ENCODE measurements at places on chromosomes 6 and 20.
A peak's percentile ranks its signal among the peaks of the same experiment; 100 is the strongest.

DNA sequence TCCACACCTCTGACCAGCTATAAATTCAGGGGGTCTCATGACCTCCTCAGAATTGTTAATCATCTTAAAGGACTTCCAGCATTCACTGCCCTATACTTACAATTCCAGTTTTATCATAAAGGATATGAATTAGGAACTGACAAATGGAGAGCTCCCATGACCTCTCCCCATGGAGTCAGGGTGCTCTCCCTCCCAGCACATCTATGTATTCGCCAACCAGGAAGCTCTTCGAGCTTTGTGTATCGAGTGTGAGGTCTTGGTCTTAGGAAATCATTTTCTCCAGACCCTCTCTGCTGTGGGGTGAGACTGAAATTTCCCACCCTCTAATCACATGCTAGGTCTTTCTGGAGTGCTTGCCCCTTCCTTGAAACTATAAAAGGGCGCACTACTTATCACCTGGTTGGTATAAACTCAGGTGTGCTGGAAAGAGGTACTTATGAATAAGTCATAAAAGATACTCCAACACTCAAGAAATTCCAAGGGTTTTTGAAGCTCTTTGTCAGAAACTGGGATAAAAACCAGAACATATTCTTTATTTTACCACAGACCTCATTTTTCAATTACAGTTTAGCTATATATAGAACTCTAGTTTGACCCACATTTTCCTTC lies 238.4 kb upstream of the OPRM1 start:
- no peak for DNase-seq

GRCh38 chr6:135114355-135115145 lies 59.9 kb upstream of the HBS1L start:
- DNase-seq = peak; percentile 35

DNA sequence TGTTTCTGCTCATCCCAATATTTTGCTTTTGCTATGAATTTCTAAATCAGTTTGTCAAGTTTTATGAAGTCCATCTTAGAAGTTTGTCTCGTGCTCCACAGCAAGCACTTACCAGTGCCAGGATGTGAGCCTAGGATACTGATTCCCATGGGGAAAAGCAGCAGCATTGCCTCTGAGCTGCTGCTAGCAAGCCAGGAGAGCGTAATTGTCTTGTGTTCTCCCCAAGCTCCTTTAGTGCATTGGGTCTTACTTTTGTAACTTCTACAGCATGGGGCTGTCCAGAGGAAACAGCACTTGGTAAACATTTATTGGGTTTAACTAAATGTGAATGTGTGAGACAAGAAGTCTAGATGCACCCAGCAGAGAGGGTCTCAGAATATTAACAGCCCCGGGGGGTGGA lies 76.1 kb downstream of the RNF182 start:
- no peak for DNase-seq

DNA sequence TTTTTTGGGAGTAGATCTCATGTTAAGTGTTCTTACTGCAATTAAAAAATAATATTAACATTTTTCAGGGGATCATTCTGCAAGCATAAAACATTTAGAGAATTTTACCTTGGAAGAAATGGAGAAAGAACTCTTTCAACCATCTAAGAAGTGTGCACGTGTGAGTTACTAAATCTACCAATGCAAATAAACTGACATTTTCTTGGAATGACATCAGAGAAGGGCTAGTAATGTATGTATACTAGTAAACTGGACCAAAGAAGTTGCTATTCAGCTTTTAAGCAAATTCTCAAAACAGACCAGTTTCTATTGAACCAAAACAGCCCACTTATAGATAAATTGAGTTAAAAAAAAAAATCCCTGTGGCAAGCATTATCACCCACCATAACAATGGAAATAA lies 191.2 kb downstream of the BTBD3 start:
- DNase-seq = no peak

DNA sequence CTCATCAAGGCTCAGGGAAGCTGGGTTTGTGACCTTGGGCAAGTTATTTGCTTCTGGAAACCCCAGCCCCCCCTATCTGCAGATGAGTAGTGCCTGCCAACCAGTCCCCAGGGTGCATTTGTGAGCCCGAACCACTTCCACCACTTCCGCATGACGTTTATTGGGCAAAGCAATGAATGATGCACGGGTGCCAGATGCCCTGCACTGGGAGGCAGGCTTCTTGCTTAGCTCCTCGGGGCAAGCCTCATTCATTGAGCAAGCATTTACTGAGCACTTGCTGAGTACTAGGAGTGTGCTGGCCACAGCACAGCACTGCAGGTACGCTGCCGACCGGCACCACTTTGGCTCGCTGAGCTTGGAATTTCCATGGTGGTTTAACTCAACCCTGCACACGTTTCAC lies 60.2 kb downstream of the GNAS-AS1 start:
- DNase-seq = no peak

DNA sequence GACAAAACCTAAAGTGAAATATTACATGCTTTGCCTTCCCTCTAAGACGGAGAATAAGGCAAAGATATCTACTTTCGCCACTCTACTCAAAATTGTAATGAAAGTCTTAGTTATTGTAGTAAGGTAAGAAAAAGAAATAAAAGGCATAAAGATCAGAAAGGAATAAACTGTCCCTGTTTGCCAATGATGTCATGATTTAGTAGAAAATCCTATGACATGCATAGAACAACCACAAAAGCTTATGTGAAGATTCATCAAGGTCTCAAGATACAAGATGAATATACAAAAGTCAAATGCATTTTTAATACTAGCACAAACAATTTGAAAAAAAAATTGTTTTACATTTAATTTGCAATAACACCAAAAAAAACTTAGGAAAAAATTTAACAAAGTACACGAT lies 64.0 kb upstream of the FOXQ1 start:
- DNase-seq = no peak

GRCh38 chr6:20400456-20401204 lies 1.0 kb upstream of the E2F3 start:
- peak; percentile 14 for DNase-seq
